IPS DF 6.9 (cell line): ENCODE measurements at places on chromosomes 7 and 10.

- no peaks in the 10 kb centered on the region for H3K4me1 ChIP-seq
- no peaks in the 10 kb centered on the region; the same call in 1 of the 2 replicates for H3K27me3 ChIP-seq
- no peak for DNase-seq
- no peak overlapping the region for H3K4me3 ChIP-seq
- no peaks in the 10 kb centered on the region for H3K36me3 ChIP-seq
- no peak overlapping the region for H3K27ac ChIP-seq
These were observed 42.0 kb upstream of the CELF2 start for GRCh38 chr10:10975647-10976046.

DNA sequence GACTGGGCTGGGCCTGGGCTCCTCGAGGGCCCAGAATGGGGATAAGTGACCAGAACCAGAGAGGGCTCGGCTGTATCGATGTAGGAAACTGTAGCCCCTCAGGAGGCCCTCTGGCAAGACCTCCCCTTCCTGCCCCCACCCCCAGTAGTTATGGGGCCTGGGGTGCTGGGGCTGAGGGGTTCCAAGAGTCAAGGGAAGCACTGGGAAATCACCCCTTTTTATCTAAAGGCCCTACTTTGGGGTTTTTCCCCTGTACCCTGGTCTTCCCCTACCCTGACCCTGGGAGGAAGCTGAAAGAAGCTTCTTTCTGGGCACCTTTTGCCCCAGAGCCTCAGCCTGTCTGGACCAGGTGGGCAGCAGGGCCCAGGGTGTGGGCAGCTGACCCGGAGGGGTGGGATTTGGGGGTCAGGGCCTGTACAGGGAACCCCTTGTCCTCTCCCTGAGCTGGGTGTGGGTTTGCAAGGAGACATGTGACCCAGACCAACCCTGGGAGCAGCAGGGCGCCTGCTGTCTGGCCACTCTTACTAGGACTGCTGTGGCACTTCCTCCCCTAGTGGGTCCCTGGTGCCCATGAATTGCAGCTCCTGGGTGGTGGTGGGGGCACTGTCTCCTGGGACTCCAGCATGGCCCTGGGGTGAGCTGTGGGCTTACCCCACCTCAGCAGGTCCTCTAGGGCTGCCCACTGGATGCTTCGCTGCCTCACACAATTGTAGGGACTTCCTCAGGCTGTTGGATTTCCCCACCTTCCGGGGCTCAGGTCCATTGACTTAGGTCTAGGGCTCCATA is 1.5 kb downstream of the IRF5 start:
- H3K4me1 ChIP-seq = peaks cover 2% of the 10 kb centered on the region; the same call in 1 of the 2 replicates
- DNase-seq = no peak
- H3K27ac ChIP-seq = no peak overlapping the region
- peaks cover 26% of the 10 kb centered on the region for H3K27me3 ChIP-seq

DNA sequence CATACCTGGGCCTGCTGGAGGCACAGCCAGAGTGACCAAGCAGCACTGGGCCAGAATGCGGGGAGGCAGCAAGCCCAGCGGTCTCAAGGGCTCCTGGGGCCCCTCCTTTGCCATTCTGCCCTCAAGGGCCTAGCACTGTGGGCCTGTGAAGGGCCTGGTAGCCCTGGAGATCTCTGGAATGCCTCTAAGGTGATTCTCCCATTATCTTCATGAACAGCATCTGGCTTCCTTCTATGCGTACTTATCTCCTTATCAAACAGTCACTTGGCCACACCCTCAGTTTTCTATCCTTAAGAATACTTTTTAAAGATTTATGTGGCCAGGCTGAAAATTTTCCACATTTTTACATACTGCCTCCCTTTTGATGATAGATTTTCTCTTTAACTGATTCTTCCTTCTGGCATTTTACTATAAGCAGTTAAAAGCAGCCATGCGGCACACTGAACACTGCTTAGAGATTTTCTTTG is 67.5 kb upstream of the CCNY start:
- no peak overlapping the region for H3K4me3 ChIP-seq
- H3K27ac ChIP-seq = no peak overlapping the region
- H3K4me1 ChIP-seq = no peaks in the 10 kb centered on the region

- H3K27me3 ChIP-seq = no peaks in the 10 kb centered on the region
- H3K36me3 ChIP-seq = no peaks in the 10 kb centered on the region
- no peak for DNase-seq
- no peak overlapping the region for H3K27ac ChIP-seq
These were observed 52.8 kb downstream of the LMBR1 start for GRCh38 chr7:156840134-156840533.

DNA sequence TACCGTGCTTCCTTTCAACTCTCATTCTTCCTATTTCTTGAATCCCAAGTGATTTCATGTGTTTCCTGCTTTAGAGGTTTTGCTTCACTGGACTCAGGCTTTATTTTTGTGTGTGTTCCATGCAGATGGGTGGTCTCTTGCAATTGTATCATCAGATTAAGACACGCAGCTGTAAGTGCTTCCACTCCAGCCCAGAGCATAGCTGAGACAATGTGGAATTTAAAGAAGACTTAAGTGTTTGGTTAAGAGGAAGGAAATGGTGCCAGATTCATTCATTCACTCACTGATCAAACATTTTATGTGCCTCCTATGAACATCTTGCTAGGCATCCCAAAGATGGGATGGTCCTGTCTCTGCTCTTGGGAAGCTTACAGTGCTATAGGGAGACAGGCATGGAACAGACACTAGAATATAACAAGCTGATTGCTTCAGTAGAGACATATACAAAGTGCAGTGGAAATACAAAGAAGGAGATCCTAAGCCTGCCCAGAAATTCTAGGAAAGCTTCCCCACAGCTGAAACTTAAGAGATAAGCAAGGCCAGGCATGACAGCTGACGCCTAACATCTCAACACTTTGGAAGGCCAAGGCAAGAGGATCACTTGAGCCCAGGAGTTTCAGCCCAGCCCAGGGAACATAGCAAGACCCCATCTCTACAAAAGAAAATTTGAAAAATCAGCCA is 46.1 kb upstream of the LRRC17 start:
- H3K36me3 ChIP-seq = no peaks in the 10 kb centered on the region
- no peaks in the 10 kb centered on the region for H3K27me3 ChIP-seq
- no peaks in the 10 kb centered on the region for H3K4me1 ChIP-seq
- no peak for DNase-seq
- no peak overlapping the region for H3K27ac ChIP-seq
- H3K4me3 ChIP-seq = no peak overlapping the region

- H3K27me3 ChIP-seq = no peaks in the 10 kb centered on the region
- no peaks in the 10 kb centered on the region for H3K36me3 ChIP-seq
- H3K4me3 ChIP-seq = no peak overlapping the region
- no peak for DNase-seq
- no peaks in the 10 kb centered on the region for H3K4me1 ChIP-seq
- H3K27ac ChIP-seq = no peak overlapping the region
These were observed 76.5 kb downstream of the OR13A1 start for GRCh38 chr10:45238896-45239295.

DNA sequence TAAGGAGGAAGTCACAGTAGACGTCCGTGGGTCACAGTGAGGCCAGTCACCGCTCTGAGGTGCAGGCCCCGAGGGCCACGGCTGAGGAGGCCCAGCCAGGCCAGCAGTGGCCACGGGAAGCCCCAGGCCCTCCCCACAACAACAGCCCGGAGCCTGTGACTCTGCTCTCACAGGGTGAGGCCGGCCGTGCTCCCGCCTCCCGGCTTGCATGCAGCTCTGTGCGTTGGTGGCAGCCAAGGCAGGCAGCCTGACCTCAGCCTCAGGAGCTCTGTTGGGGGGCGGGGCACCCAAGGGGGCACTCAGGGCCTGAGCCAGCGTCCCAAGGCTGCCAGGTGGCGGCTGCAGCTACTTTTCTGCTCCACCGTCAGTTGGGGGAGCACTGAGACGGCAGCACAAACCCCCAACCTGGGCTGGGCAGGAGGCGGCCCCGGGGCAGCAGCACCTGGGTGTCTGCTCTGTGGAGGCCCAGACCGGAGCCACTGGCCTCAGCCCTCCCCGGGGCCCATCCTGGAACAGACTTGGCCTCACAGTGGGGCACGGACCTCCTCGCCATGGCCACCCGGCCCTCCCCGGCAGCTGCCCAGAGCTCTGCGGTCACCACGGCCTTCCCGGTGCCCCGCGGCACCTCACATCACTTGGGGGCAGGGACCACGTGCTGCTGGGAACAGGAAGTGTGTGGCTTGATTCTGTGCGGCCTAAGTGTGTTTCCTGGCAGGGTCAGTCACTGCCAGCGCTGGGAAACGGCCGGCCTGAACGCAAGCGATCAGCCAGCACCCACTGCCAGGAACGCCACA is 13.3 kb downstream of the CYP2W1 start:
- no peaks in the 10 kb centered on the region; the same call in 1 of the 2 replicates for H3K36me3 ChIP-seq
- H3K4me3 ChIP-seq = no peak overlapping the region
- H3K4me1 ChIP-seq = no peaks in the 10 kb centered on the region
- H3K27me3 ChIP-seq = no peaks in the 10 kb centered on the region
- no peak overlapping the region for H3K27ac ChIP-seq
- DNase-seq = no peak

DNA sequence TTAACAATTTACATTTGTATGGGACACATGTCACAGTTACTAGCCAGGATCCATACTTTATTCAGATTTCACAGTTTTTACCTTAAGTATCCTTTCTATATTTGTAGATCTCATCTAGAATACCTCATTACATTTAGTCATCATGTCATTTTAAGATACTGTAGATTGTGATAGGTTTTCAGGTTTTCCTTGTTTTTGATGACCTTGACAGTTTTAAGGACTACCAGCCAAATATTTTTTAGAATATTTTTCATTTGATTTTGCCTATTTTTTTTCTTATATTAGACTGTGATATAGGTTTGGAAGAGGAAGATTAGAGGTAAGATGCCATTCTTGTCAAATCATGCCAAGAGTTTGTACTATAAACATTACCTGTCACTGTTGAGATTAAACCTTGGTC is 460.3 kb downstream of the ANKRD7 start:
- no peak overlapping the region for H3K4me3 ChIP-seq
- H3K4me1 ChIP-seq = no peaks in the 10 kb centered on the region
- H3K27me3 ChIP-seq = no peaks in the 10 kb centered on the region

GRCh38 chr10:7886056-7886455 is 67.8 kb downstream of the TAF3 start:
- no peaks in the 10 kb centered on the region for H3K27me3 ChIP-seq
- H3K27ac ChIP-seq = no peak overlapping the region
- no peak for DNase-seq

DNA sequence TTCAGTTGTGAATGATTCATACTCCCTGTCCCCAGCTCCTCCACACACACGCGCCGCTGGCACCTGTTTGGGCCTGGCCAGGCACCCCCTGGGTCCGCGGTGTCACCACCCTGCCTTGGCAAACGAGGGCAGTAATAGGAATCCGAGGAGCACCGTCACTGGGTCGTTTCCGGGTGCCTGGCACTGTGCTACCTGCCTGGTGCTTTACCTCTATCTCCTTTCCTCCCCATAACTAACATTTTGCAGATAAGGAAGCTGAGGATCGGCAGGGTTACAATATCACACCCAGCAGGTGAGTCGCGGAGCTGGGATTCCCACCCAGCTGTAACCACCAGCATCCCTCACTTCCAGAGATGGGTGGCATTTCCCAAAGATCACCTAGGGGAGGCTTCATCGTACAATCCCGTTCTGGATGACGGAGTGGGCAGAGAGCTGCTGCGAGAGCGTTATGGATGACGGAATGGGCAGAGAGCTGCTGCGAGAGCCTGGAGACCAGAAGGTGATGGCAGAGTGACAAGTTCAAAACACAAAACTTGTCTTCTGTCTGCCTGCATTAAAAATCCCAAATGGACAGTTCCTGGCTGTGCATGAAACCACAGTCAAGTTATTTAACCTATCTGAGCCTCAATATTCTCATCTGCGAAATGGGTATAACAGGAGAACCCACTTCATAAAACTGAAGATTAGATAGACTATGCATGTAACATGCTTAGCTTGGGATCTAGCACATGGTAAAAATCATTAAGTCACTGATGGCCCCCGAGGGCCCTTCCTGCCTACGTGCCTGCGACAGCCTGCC is 1.1 kb upstream of the HSPA12A start:
- H3K36me3 ChIP-seq = no peaks in the 10 kb centered on the region; the same call in 1 of the 2 replicates
- DNase-seq = no peak
- H3K27me3 ChIP-seq = peaks cover 16% of the 10 kb centered on the region
- H3K4me1 ChIP-seq = 0 out of 2 replicates have a peak, but pooled peaks cover 2% of the 10 kb centered on the region

DNA sequence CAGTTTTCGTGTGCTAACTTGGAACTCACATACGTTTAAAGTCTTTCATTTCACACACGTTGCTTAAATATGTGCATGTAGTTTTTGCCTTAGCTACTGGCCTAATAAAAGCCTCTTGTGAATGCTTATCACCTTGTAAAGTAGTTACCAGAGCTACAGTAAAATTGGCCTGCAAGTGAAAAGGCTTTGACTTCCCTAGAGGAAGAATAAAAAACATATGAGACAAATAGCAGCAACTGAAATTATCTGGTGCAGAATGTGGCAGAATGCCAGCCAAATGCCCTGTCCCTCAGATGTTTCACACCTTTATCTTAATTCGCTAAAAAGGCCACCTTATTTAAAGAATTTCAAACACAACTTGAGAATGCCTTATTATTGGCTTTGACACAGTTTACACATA is 28.1 kb upstream of the RPA3 start:
- no peak overlapping the region for H3K4me3 ChIP-seq
- no peaks in the 10 kb centered on the region for H3K4me1 ChIP-seq
- no peak for DNase-seq
- no peaks in the 10 kb centered on the region for H3K27me3 ChIP-seq
- H3K36me3 ChIP-seq = no peaks in the 10 kb centered on the region
- no peak overlapping the region for H3K27ac ChIP-seq
